Stimulated activated CD8-positive, alpha-beta memory T cell treated with anti-CD3 and anti-CD28 coated beads, Interleukin-7, amount 100 ng/mL, for 1 hour (primary cell): ENCODE measurements at places on chromosomes 5 and 9.

DNA sequence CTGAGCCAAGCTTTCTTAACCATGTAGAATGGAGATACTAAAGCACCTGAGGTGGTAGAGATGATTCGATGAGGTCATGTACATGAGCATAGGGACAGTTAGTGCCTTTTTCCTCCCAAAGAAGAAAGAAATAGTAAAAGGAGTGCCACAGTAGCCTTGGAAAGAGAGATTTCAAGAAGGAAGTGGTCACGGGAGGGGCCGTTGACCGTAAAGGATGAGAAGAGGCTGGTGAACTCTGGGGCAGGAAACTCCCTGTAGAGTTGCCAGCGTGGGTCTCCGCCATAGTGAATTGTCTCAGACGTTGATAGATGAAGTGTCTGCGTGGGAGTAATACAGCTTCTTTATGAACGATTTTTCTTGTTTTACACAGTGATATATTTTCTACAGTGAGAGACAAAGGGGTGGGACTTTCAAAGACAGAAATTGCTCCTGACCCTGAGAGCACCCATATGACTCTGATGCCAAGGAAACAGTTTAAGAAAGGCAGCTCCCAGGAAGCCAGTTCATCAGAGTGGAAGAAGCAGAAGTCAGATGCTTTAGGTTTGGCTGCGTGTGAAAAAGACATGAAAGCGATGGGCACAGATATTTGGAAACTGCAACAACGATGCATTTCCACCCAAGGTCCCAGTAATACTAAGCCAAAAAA lies 41.3 kb downstream of the UGCG start:
- DNase-seq, result no peak

DNA sequence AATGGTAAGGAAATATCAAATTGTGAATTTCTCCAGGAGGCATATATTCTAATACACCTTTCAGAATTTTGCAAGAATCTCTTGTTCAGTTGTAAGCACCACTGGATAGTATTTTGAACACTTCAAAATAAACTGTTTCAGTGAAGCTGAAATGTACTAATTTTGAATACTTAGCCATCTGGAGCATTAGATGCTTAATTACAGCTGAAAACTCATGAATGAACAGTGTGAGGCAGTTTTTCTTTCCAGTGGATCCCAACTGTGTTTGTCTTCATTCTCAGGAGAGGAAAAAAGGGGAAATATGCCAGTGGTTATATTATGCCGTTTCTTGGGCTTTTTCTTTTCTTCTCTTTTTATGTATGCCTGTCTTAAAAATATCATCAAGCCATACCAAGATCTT lies 306.0 kb upstream of the SEMA6A start:
- no peak for DNase-seq

- no peak for DNase-seq
Measured at GRCh38 chr5:87735923-87736322, 323.2 kb upstream of the CCNH start.

GRCh38 chr5:170597109-170597751 lies 93.4 kb downstream of the KCNIP1 start:
- no peak for DNase-seq

DNA sequence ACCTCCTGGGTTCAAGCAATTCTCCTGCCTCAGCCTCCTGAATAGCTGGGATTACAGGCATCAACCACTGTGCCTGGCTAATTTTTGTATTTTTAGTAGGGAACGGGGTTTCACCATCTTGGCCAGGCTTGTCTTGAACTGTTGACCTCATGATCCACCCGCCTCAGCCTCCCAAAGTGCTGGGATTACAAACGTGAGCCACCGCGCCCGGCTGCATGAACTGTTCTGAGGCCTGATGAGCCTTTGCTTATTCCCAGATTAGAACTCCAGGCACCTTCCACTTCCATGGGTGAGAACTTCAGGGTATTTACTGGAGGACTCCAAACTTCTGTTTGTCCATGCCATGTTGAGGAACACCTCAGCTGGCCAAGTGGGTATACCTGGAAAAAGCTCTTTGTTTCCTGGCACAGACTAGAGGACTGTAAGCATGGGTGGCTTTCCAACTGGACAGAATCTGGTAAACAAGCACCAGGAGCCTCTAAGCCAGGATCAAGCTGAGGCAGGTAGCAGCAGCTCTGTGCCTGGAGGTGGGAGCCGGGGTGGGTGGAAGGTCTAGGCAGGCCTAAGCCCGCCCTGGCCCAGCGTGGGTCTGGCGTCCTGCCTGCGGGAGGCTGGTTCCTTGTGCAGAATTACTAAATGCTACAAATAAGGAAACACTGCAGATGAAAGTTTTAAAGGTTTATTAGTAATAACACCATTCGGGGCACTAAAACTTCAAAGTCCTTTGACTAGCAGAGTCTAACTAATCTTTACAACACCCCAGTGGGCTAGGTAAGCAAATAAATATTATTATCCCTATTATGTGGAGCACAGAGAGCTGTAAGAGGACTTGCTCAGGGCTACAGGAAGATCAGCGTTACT lies 78.4 kb downstream of the SEMA5A start:
- DNase-seq, result no peak

- DNase-seq, result no peak
Measured at GRCh38 chr5:82105457-82105856, 133.6 kb downstream of the ATG10 start.

- DNase-seq, result no peak
Measured at GRCh38 chr9:106796771-106797170, 66.2 kb upstream of the ZNF462 start.

GRCh38 chr9:3903273-3903672 lies 377.5 kb upstream of the RFX3 start:
- DNase-seq, result no peak

DNA sequence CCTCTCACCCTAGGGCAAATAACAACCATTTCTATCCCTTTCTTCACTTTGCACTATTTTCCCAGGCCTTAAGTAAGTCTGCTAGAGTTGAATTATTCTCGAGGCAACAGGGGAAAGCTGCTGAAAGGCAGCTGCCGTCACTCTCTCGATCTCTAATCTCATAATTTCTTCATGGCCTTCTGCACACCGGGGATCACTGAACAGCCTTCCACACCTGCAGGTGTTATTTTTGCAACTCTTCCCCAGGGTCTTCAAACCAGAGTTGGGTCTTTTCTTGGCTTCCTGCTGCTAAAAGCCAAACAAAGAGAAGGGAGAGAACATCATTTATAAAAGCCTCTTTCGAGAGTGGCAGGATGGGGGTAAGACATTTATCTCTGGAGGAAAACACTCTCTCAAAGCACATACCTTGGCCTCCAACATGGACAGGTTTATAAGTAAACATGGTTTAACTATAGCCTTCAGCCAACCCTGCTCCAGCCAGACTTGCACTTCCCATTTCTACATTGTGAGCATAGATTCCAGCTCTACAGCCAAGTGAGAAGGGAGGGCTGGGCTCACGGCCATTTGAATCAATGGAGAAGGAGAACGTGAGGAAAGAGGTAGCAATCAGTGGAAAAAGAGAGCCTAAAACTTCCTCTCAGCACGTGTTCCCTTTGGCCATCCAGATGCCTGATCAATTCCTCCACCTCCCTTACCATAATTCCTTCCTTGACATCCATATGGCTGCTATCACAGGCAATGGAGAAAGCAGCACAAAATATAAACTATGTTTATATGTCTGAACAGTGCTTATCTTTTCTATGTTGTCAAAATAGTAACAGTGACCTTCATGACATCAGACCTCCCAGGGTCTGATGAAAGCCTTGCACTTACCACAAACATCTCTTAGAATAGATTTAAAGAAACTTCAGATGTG lies 464.9 kb downstream of the TLE1 start:
- no peak for DNase-seq

DNA sequence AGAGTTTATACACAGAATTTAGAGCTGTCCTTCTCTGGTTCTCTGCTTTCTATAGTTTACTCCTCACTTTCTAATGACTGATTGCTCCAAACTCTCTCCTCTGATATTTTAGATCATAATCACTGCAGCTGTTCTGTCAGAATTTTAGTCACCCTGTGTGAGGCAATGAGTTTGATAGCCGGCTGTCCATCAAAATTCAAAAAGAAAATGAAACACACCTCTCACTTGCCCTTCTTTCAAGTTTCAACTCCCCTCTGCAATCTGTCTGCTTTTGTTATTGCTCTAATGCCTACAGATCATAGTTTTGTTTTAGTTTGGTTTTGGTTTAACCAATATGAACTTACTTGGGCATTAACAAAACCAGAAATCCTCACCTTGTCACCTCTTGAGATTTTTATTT lies 23.3 kb upstream of the ABLIM3 start:
- DNase-seq, result no peak

DNA sequence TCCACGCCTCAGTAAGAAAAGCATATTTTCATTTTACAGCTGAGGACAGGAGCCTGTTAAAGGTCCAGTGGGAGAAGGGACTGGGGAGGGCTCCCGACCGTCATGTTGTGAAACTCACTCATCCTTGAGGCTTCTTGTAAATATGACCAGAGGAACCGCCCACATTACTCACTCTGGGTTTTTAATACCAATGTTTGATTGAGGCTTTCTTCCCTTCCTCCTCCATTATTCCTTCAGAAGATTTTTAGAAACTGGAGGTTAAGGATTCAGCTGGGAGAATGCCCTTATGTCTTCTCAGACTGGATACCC lies 61.4 kb upstream of the GLRX start:
- no peak for DNase-seq

DNA sequence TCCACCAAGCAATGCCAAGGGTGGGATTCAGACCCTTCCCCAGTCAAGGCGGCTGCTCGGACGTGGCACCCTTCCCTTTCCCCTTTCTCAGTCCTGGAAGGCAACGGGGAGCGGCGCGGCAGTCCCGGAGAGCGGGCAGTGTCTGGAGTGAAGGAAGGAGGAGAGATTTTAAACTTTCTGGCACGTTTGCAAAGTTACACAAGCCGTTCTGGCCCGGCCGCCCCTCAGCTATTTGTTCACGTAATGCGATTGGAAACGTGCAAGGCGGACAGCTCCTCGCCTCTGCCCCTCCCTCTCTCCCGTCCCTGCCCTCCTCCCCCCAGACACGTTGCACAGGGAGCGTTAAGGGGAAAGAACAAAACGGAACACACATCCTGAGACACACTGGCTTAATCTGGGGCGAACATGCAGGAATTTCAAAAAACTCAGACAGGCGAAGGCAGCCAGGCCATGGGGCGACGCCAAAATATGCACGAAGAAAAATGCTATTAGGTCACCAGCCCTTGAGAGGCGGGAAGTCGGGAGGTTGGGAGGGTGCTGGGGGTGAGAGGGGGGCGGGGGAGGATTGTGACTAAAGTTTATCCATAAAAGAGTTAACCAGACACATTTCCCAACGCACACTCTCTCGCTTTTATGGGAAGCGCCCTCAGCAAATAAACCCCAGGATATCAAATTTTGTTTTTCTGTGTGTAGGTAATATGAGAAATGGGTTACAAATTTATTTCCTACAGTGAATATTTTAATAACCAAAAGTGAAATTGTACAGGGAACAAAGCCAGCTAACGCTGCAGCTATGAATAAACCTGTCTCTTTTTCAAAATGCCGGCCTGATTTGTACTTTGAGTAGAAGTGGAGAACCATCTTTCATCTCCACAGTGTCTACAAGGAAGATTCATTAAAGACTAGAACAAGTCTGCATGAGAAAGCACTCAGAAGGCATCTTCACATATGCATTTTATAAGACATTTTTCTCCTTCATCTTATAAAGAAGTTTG lies at the start of gene LOX:
Gene LOX, minus strand, starts transcription at position 144 of the 995 bp plus-strand sequence. CDS start 274 bp downstream, outside the sequence.
- DNase-seq, result no peak

GRCh38 chr9:96555567-96556386 lies 63.9 kb downstream of the CDC14B start:
- DNase-seq, result no peak

DNA sequence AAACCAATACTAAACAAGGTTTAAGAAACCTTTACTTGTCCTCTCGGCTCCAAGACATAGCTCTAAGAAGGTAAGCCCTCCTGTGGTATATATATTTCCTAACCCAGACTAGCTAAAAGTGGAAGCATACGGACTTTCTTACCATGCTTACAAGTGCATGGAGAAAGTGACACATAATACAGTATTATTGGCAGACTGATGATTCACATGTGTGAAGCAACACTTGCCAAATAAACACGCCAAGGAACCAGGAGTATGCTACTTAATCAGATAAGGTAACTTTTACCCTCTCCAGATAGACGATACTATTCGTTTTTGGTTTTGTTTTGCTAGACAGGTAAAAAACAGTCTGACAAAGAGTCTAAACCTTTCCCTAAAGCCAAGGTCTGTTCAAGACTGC lies 264.1 kb downstream of the MLLT3 start:
- no peak for DNase-seq

- DNase-seq, result no peak
Measured at GRCh38 chr9:9177081-9177480, 1377.5 kb upstream of the DMAC1 start.

- DNase-seq, result no peak
Measured at GRCh38 chr5:119961993-119962392, 332.6 kb downstream of the FAM170A start.

DNA sequence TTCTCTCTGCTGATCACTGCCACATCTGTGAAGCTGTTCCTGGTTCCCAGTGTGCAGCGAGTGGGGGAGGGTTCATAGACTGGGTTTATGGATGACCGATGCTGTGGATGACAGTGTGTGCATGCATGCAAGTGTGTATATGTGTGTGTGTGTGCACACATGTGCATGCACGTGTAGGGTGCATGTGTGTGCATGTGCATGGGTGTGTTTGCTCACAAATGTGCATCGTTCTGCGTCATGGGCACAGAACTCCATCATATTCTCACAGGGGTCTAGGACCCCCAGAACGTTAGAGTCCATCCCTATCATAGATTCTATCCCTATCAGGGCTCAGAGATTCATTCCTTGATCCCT lies 134.0 kb downstream of the PHF2 start:
- DNase-seq, result no peak

- DNase-seq, result no peak
Measured at GRCh38 chr5:64074533-64074932, 91.1 kb upstream of the RNF180 start.

DNA sequence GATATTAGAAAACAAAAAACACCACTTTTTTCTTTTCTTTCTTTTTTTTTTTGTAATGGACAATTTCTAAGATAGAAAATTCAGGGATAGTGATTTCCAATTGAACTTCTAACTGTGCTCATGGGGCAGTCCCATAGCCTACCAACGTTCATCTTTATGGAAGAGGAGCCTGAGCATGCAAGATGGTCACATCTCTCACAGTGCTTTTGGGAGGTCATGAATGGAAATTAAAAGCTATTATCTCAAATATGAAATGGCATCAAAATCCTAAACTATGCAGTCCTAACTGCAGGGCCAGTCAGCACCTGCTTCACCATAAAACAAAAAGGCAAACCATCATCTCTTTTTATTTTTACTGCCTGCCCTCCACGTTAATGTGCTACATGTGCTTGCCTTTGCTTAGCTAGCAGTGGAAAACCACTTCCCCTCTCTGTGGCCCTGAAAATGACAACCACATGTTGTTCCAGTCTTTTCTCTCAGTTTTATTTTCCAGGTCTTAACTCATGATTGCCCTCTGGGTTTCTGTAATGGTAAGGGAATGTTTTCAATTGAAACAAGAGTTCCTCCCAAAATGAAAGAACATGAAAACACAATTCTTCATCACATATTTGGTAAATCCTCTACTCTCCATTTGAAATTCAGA lies 16.7 kb downstream of the IFNB1 start:
- DNase-seq, result no peak
